Prostate gland (tissue), 2 donors: ENCODE measurements at places on chromosomes 5 and 9. TPM values are rescaled to one million over a fixed set of nuclear protein-coding genes. Genes with fewer than 3 reads are reported as not detected.

GRCh38 chr9:105341434-105342146, 97.1 kb downstream of the SLC44A1 start:
- no peak overlapping the region for H3K27ac ChIP-seq
- H3K27me3 ChIP-seq, result no peaks in the 10 kb centered on the region
- no peaks in the 10 kb centered on the region for H3K36me3 ChIP-seq
- no peak for DNase-seq
- H3K4me1 ChIP-seq, result no peaks in the 10 kb centered on the region

The IL5 gene
- total RNA-seq, result not detected

- peak; percentile 7 for DNase-seq
- H3K4me3 ChIP-seq, result no peak overlapping the region
- H3K36me3 ChIP-seq, result no peaks in the 10 kb centered on the region
These were observed 93.3 kb downstream of the KIAA0825 start for GRCh38 chr5:94524841-94525697.

The PAEP gene
- total RNA-seq, result 3.0 TPM

DNA sequence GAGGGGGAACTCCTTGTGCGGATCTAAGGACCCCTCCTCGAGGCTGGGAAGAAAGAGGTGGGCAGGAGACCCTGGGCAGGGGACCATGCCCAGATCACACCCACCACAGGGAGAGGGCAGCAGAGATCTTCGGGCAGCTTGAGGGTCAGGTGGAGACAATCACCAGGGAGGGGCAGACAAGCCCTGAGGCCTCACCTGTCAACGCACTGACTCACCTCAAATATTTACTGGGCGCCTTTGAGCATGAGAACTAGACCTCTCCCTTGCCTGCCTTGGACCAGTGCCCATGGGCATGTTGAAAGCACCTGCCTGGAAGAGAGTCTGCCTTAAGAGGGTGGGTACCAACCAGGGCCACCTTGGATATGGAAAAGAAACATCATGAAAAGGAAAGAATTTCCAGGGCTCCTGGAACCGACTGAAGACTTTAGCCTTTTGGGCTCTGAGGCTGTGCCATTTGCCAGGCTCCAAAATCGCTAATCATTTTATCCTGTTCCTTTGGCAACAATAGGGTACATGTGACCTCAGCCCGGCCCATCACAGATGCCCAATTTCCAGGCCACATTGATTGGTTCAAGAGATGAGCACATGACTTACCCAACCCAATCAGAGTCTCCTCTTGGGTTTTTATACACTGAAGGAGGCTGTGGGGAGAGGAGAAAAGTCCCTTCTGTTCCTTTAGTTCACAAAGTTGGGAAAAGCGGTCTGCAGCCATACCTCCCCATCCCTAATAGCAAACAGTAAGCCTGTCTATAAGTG, 10.4 kb upstream of the SPINK4 start:
- H3K4me3 ChIP-seq, result no peak overlapping the region
- H3K36me3 ChIP-seq, result no peaks in the 10 kb centered on the region
- peaks cover 9% of the 10 kb centered on the region for H3K4me1 ChIP-seq
- H3K27ac ChIP-seq, result peak overlapping the region; percentile 75
- DNase-seq, result peak; percentile 97

- no peak overlapping the region for H3K4me3 ChIP-seq
- DNase-seq, result peak; percentile 32
- H3K4me1 ChIP-seq, result no peaks in the 10 kb centered on the region
- H3K27ac ChIP-seq, result peak overlapping the region; percentile 66
These were observed 21.0 kb downstream of the RUSC2 start for GRCh38 chr9:35510754-35511428.

The SLIT3 gene
- 8.3 TPM for total RNA-seq

- H3K4me1 ChIP-seq, result peaks cover 3% of the 10 kb centered on the region
- no peak overlapping the region for H3K4me3 ChIP-seq
- no peak for DNase-seq
- peak overlapping the region; percentile 77 for H3K27ac ChIP-seq
These were observed 10.0 kb downstream of the SPARC start for GRCh38 chr5:151676719-151677118.

DNA sequence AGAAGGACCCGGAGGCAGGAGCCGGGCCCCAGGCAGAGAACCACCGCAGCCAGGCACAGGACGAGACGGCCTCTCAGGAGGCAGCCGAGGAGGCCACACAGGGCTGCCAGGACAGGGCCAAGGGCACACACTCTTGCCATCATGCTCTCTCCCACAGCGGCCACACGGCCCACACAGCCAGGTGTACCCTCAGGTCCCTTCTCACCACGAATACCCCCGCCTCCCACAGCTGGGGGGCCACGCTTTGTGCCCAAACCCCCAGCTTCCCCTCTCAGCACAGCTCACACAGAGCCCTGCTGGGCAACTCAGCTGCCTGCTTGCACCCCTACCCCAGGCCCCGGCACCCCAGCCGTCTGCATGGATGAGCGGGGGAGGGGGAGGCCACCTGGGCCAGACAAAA, 5.3 kb downstream of the SSNA1 start:
- H3K36me3 ChIP-seq, result no peaks in the 10 kb centered on the region
- H3K4me3 ChIP-seq, result no peak overlapping the region
- DNase-seq, result no peak
- H3K27me3 ChIP-seq, result no peaks in the 10 kb centered on the region
- H3K4me1 ChIP-seq, result peaks cover 40% of the 10 kb centered on the region

DNA sequence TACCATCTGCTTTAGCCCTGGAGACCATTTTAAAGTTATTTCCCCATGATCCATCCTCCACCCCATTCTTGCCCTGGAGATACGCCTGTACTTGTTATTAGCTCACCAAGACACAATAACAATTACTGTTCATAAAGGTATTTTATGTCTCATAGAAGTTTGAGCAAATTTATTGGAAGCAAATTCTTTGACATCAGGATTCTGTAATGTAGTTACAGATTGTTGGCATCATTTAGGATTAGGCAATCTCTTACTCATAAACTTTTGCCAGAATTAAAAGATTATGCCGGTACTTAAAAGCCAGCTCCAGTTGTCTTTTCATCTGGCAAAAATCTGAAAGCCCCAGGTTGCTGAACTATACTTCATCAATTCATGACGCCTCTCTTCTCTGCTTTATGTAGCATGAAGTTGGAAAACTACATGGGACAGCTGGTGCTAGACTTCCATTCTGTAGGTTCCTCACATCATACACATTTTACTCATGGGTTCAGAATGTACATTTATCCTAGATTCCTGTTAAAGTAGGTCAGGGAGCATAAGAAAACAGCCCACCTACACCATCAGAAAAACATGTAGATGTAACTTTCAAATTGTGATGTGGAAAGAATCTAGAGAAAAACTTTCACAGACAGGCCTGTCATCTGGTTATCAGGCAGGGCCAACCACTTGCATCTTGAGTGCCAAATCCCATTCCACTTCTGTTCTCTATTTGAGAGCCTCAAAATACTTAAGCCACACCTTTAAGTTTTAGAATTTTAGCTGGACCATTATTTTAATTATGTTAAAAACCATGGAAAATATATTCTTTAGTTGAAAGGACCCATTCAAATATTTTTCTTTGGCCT, 14.0 kb downstream of the ATP10B start:
- H3K27me3 ChIP-seq, result no peaks in the 10 kb centered on the region
- no peak overlapping the region for H3K27ac ChIP-seq
- H3K4me3 ChIP-seq, result no peak overlapping the region

DNA sequence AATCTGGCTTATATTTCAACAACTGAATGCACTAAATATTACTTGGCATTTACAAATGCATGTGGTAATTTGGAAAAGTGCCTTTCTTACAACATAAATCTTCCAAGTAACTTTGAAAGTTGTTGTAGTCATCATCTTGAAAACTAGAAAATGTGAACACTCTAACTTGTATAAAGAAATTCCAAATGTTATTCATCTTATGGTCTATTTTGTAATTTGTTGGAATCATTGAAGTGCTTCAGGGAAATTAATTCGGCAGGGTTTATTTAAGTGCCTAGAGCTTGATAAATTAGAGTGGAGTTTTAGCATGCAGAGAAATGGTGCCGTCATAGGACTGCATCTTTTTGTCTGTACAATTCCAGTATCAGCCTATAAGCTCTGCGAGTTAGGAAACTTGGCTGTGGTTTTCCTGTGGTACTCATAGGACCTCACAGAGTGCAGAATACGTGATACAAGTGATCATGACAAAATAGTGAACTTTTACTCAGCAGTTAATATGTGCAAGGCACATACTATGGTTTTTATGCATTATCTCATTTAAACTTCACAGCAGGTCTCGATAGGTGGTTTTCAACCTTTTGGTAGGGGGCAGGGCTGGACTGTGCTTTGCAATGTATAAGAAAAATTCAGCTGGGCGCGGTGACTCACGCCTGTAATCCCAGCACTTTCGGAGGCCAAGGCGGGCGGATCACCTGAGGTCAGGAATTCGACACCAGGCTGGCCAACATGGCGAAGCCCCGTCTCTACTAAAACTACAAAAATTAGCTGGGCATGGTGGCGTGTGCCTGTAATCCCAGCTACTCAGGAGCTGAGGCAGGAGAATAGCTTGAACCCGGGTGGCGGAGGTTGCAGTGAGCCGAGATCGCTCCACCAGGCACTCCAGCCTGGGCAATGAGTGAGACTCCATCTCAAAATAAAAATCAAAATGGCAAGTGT, 79.6 kb downstream of the RAI14 start:
- H3K4me1 ChIP-seq, result no peaks in the 10 kb centered on the region
- no peak overlapping the region for H3K27ac ChIP-seq
- DNase-seq, result no peak

The CD72 gene
- 3.2 TPM for total RNA-seq

DNA sequence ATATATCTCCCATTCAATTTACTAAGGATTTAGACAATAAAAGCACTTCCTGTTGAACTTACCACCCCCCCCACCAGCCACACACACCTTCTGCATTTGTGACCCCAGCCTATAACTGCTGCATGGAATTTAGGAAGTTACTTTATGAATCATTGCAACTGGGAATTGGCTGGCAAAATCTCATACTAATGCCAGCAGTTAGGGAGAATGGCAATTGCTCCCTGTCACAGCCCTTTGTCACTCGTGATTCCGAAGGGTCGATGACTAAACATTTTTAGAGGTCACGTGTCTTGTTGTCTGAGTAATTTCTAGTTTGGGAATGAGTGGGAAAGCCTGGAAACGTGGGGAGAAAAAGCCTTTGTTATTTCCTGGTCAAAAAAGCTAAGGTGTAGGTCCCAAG, 46.6 kb upstream of the PCA3 start:
- no peaks in the 10 kb centered on the region for H3K4me1 ChIP-seq
- DNase-seq, result no peak
- no peak overlapping the region for H3K4me3 ChIP-seq
- H3K27ac ChIP-seq, result no peak overlapping the region
- no peaks in the 10 kb centered on the region for H3K36me3 ChIP-seq

The TOR2A gene
- 24.1 TPM for total RNA-seq

- H3K4me3 ChIP-seq, result no peak overlapping the region
- no peak overlapping the region for H3K27ac ChIP-seq
- H3K4me1 ChIP-seq, result no peaks in the 10 kb centered on the region
- H3K27me3 ChIP-seq, result no peaks in the 10 kb centered on the region
These were observed 63.1 kb downstream of the HSPA4 start for GRCh38 chr5:133114933-133115310.

GRCh38 chr5:39253196-39253595, 33.8 kb upstream of the FYB1 start:
- no peak overlapping the region for H3K4me3 ChIP-seq
- H3K4me1 ChIP-seq, result no peaks in the 10 kb centered on the region
- no peak for DNase-seq

The SPINK4 gene
- total RNA-seq, result not detected

The PTPN3 gene
- 16.3 TPM for total RNA-seq

The FASTKD3 gene
- total RNA-seq, result 10.7 TPM

DNA sequence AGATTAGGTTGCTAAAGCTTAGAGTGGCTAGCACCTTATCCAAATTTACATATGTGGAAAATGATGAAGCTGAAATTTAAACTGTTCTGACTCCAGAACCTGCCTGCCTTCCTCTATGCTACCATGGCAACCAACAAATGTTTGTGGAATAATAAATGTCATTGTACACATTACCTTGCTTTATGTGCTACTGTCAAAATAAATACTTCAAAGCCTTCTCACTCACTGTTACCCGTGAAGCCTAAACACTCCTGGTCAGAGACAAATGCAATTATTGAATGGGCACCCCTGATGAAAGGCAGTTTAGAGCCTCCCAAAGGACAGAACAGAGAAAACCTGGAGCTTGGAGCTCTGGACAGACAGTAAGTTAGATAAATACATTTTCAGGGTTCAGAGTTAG, 158.6 kb downstream of the FAM114A2 start:
- no peak for DNase-seq
- H3K4me1 ChIP-seq, result no peaks in the 10 kb centered on the region
- H3K27ac ChIP-seq, result no peak overlapping the region

DNA sequence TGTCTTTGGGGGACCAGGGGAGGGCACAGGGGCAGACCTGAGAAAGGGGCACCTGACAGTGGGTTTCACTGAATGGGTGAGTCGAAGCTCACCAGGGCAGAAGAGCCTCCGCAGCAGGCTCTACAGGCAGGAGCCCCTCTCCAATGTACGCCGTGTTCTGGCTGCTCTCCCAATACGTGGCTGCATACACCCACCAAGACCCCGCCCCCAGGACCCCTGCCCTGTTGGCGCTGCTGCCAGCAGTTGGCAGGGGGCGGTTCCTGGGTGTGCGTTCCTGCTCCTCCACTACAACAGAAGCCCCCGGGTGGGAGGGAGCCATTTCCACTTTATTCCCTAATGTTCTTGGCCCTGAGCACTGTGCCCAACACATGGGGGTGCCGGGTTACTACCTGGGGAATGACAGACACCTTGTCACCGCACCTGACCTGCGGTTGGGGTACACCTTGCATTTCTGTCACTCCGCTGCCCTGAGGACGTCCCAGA, 30.3 kb downstream of the SARDH start:
- no peaks in the 10 kb centered on the region for H3K27me3 ChIP-seq
- H3K27ac ChIP-seq, result no peak overlapping the region
- no peaks in the 10 kb centered on the region for H3K36me3 ChIP-seq
- no peak for DNase-seq
- H3K4me1 ChIP-seq, result no peaks in the 10 kb centered on the region
- no peak overlapping the region for H3K4me3 ChIP-seq

DNA sequence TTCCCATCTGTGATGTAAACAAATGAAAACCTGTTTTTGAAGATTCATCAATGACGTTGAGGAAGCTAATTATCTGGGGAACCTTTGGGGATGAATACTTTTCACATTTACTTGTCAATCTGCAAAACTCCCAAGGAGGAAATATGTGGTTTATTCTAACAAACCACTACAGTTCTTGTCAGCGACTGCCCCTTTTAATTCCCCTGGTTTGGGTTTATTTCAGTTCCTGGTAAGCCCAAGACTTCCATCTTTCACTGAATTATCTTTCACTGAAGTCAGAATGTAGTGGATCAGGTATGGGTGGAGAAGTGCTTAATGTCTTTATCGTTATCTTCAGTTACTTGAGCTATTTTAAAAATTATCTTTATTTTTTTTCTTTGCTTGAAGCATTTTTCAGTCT, 40.2 kb downstream of the TLR4 start:
- no peaks in the 10 kb centered on the region for H3K27me3 ChIP-seq
- no peak overlapping the region for H3K4me3 ChIP-seq
- H3K27ac ChIP-seq, result no peak overlapping the region
- no peak for DNase-seq
- H3K36me3 ChIP-seq, result no peaks in the 10 kb centered on the region
